ENCODE measurements at places on chromosomes 3 and 15.

DNA sequence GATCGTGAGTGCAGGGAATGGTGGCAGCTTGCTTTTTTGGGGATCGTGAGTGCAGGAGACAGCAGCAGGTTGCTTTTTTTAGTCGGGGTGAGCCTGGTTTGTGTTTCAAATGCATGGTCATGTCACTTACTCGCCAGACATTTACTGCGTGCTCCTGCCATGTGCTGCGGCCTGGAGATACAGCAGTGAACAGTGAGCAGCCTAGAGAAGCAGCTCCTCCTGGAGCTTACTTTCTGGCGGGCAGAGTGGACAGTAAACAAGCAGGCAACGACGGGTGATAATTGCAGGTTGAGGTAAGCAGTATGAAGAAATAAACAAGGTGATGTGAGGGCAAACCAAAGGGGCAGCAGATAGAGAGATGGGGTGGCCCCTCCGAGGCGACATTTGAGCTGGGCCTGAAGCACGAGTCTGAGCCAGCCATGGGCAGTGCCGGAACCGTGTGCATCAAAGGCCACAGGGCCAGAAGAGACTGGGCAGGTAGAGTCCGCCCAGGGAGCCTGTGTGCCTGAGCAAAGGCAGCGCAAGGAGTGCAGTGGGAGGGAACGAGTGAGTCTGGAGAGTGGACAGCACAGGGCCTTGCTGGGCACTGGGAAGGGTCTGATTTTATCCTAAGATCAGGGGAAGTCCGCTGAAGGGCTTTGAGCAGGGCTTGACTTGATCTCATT is 57.3 kb upstream of the RASA2 start:
- DNase-seq: no peak

DNA sequence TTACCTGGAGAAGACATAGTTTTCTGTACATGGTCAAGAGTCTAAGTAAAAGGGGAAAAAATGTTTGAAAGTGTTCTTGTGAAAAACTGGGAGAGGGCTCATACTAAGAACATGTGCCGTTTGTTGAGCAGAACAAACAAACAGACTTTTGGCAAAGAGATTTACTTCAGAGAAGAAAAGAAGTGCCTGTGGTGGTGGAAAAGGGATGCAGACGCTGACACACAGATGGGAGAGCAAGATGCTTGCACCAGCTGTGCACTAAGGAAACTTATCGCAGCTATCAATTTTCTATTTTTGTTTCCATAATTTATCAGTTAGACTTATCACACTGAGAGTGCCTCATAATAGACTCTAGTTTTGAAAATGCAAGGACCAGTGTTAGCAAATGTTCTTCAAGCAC is 259.6 kb upstream of the PDZRN3 start:
- DNase-seq: no peak

GRCh38 chr3:29991198-29991597 is 615.2 kb upstream of the TGFBR2 start:
- DNase-seq: no peak

GRCh38 chr3:8975081-8976020 is 12.1 kb upstream of the RAD18 start:
- DNase-seq: no peak

GRCh38 chr3:59595830-59596229 is 546.0 kb upstream of the CFAP20DC start:
- no peak for DNase-seq
